ENCODE measurements at places on chromosomes 2 and 18. TPM values are rescaled to one million over a fixed set of nuclear protein-coding genes. Genes with fewer than 3 reads are reported as not detected.

NDC80 gene
- total RNA-seq, result not detected

CTLA4 gene
- total RNA-seq, result not detected

GRCh38 chr2:145622285-145622684 is 1102.4 kb upstream of the ZEB2 start:
- no peaks in the 10 kb centered on the region for H3K4me1 ChIP-seq
- H3K27ac ChIP-seq, result no peak overlapping the region
- H3K27me3 ChIP-seq, result no peaks in the 10 kb centered on the region
- no peak overlapping the region for H3K4me3 ChIP-seq
- no peaks in the 10 kb centered on the region for H3K36me3 ChIP-seq
- DNase-seq, result no peak

TEKT4 gene
- total RNA-seq, result not detected

DNA sequence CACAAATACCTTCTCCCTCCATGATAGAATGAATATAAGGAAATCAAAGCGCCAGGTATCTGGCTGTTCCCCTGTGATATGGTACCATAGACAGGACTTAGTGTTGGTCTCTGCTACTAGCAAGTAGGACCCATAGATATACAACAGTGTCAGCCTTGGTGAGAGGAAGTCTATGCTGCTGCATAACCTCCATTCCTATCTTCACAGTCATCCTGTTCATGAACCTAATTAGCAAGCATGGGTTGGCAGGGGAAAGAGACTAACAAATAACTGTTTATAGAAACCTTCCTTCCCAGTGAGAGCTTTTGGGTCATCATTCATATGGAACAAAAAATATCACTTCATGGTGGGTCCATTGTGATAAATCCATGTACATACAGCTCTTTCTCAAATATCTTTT is 188.9 kb upstream of the FAM98A start:
- no peak overlapping the region for H3K4me3 ChIP-seq
- no peaks in the 10 kb centered on the region for H3K27me3 ChIP-seq
- no peak for DNase-seq

Data from ascending aorta (tissue), 2 donors.